ENCODE measurements at places on chromosomes 7 and 10.

DNA sequence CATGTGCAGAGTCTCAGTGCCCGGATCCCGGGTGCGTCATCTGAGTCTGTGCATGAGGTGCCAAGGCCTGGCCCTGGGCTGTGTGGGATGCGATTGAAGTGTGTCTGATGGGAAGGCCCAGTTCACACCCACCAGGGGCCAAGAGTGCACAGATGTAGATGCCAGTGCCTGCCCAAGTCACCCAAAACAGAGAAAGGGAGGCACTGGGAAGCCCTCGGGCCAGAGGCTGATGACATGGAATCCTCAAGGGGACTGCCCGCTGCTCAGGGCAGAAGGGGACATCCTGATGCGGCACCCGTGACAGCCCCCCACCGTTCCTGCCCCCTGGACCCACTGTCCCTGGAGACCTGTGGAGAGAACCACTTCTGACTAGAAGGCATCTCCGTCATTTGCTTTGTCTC, 72.2 kb upstream of the ZNF479 start:
- DNase-seq = no peak

- DNase-seq = no peak
Observed at GRCh38 chr10:129914153-129914855, 49.8 kb downstream of the EBF3 start.

- no peak for DNase-seq
Observed at GRCh38 chr10:9450801-9451200, 1396.3 kb downstream of the GATA3 start.

- DNase-seq = no peak
Observed at GRCh38 chr10:105956550-105956949, 1208.0 kb downstream of the SORCS1 start.

- DNase-seq = no peak
Observed at GRCh38 chr10:78806681-78807221, 262.0 kb upstream of the ZMIZ1 start.

GRCh38 chr7:30914596-30914995, 2.9 kb downstream of the AQP1 start:
- no peak for DNase-seq

GRCh38 chr10:317271-317769, 182.1 kb downstream of the ZMYND11 start:
- no peak for DNase-seq

- DNase-seq = no peak
Observed at GRCh38 chr7:7681936-7682329, 36.5 kb downstream of the RPA3 start.

DNA sequence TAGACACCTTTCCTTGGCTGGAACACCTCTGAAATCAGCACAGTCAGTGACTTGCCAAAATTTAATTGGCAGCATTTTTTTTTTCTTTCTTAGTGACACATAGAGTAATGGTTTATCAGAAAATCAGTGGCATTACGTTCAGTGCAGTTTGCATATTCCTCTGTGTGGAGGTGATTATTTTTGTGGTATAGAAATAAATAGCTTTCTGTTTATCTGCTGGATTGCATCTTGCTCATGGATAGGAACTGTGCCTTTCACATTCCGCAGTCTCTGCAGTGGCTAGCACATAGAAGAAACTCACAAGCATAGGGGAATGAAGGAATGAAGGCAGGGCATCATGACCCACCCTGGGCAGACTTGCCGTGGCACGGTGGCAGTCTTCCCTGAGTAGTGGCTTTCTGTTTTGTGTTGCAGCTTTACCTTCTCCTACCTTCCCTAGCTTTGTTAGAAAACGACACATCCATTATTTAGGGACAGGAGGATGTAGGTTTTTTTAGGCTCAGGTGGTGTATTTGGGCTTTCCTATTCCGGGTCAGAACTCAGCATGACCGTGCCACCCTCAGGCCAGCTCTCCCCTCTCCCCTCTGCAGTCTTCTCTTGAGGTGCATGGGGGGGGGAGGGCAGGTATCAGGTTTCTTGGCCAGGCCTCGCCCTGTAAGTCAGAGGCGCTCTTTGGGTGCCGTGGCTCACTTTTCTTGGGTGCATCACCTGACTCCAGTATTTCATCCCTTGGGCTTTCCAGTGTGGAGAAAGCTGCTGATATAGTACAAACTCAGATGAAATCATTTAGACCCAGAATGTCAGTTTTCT, 112.5 kb upstream of the GJD4 start:
- DNase-seq = no peak

DNA sequence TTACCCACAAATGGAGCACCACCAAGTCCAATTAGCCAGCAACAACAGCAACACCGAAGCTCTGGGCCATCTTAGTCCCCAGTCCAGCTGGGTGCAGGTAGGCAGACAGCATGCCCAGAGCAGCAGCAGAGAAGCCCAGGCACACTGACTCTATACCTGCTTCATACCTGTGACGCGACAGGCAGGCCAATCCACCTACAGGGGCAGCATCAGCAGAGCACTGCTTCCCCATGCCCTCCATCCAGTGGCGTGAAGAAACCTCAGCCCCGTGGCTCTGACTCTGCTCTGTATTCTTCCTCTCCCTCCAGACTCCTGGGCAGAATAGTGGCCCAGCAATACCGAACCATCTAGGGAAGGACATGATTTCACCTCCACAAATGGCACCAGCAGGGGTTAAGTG, 191.7 kb downstream of the AKR1D1 start:
- DNase-seq = no peak

- DNase-seq = no peak
Observed at GRCh38 chr7:129665013-129665401, 53.5 kb downstream of the NRF1 start.

DNA sequence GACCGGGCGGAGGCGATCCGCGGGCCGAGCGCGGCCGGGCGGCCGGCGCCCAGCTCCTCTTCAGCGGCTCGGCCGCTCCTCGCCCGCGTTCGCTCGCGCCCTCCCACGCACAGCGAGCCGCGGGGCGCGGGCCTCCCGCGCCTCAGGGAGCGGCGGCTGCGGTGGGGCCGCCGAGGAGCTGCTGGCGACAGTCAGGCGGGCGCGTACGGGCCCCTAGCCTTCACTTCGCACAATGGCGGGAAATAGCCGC, at the start of gene MCMBP:
TSS of gene MCMBP (minus strand) at position 234 of the 250 bp plus-strand sequence. CDS start 259 bp downstream, outside the sequence.
- no peak for DNase-seq

- DNase-seq = no peak
Observed at GRCh38 chr7:121985476-121986030, 112.6 kb downstream of the PTPRZ1 start.

DNA sequence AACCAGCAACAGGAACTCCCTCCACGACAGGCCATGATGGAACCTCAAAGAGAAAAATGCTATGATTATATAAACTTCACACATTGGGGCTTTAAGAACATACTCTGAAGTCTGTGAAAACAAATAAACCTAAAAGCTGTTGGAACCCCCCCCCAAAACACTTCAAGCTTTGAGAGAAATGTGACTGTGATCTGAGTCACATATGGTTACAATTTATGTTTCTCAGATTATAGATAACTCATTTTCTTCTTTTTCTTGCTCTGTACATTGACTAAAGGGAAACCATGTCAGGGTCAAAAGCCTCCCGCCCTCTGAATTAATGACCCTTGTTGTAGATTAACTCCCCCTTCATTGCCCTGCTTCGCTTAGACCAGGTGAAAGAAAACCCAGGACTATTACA, 15.8 kb downstream of the VOPP1 start:
- DNase-seq = no peak

GRCh38 chr7:81487516-81487915, 282.3 kb downstream of the HGF start:
- no peak for DNase-seq

DNA sequence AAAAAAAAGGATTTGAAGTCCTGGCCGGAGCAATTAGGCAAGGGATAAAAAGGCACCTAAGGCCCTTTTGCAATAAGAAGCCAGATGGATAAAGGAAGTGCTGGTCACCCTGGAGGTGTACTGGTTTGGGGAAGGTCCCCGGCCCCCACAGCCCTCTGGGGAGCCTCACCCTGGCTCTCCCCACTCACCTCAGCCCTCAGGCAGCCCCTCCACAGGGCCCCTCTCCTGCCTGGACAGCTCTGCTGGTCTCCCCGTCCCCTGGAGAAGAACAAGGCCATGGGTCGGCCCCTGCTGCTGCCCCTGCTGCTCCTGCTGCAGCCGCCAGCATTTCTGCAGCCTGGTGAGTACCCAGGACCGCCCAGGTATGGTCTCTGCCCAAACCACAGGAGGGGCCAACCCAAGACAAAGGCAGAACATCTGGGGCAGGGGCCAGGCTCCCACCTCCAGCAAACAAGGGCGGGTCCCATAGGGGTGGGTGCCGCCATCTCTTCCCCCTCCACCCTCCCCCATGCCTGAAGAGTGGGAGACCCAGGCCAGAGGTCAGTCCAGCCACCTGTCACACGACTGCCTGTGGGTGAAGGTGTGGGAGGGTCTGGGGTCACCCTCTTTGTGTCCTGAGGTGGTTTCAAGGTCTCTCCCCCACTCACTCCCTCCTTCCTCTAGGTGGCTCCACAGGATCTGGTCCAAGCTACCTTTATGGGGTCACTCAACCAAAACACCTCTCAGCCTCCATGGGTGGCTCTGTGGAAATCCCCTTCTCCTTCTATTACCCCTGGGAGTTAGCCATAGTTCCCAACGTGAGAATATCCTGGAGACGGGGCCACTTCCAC, at the start of gene PILRB:
TSS of gene PILRB (plus strand) at position 91 of the 830 bp plus-strand sequence. CDS start at position 277, 186 bp downstream.
- no peak for DNase-seq

- no peak for DNase-seq
Observed at GRCh38 chr10:124296121-124296812, 122.5 kb downstream of the OAT start.

DNA sequence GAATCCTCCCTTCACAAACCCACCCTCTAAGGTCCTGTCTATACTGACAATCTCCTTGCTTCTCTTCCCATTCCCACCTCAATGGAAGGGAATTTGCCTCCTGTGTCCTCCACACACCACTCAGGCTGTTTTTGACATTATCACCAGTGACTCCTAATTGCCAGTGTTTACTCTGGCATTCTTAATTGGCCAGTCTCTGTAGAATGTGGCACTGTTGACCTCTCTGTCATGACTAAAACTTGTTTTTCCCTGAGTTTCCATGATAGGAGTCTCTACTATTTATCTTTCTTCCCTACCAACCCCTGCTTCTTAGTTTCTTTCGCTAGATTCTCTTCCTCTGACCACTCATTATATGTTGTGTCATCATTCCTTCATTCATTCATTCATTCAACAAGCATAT, 12.1 kb downstream of the SLC16A12 start:
- DNase-seq = no peak

Data from stimulated activated CD8-positive, alpha-beta memory T cell treated with anti-CD3 and anti-CD28 coated beads, Interleukin-4, amount 100 ng/mL, for 1 hour (primary cell).